SK-MEL-5 (cell line): ENCODE measurements at places on chromosomes 1 and 21.

- no peak for DNase-seq
These were observed 915.2 kb downstream of the TTLL7 start for GRCh38 chr1:83083589-83084224.

DNA sequence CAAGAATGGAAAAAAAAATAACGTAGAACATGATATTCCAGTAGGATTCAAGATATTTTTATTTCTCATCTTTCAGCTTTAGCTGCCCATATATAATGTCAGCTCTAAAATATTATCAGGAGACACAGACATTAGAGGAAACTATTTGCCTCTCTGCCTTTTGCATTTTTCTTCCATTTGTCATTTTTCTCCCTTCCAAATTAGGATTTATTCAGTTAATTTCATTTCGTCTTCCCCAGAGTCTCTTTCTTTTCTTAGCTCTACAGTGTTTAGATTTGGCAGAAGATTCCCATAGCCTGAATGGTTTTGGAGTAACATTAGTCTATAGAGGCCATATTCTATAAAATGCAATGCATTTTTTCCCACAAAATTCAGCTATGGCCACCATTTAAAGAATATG is 5.1 kb upstream of the ENAH start:
- no peak for DNase-seq

GRCh38 chr21:35924714-35925301 is 135.5 kb downstream of the SETD4 start:
- peak; percentile 89 for DNase-seq

DNA sequence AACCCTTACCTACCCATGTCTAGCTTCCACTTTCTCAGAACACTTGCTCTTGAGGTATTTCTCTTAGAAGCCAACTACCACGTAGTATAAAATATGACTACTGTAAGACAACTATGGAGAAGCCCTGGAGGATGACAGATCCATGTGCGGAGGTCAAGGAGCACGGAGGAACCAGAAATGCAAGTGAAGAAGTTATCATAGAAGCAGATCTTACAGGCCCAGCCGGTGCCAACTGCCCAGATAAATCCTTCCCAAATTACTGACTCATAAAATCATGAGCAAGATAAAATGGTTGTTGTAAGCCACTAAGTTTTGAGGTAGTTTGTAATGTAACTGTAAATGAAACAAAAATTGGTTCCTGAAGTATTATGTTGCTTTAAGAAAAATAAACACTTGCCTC is 12.6 kb downstream of the GTF2B start:
- DNase-seq = no peak

GRCh38 chr1:119791377-119791776 is 19.9 kb downstream of the REG4 start:
- DNase-seq = no peak

DNA sequence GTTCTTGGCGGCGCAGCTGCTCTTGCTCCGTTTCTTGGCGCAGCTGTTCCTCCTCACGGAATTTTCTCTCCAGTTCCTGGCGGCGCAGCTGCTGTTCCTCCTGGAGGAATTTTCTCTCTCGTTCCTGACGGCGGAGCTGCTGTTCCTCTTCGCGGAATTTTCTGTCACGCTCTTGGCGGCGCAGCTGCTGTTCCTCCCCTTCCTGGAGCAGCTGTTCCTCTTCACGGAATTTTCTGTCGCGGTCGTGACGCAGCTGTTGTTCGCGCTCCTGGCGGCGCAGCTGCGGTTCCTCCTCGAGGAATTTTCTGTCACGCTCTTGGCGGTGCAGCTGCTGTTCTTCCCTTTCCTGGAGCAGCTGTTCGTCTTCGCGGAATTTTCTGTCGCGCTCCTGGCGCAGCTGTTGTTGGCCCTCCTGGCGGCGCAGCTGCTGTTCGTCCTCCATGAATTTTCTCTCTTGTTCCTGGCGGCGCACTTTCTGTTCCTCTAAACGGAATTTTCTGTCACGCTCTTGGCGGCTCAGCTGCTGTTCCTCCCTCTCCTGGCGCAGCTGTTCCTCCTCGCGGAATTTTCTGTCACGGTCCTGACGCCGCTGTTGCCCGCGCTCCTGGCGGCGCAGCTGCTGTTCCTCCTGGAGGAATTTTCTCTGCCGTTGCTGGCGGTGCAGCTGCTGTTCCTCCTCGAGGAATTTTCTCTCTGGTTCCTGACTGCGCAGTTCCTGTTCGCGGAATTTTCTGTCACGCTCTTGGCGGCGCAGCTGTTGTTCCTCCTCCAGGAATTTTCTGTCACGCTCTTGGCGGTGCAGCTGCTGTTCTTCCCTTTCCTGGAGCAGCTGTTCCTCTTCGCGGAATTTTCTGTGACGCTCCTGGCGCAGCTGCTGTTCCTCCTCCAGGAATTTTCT is 7.0 kb downstream of the TCHH start:
- peak; percentile 83 for DNase-seq

DNA sequence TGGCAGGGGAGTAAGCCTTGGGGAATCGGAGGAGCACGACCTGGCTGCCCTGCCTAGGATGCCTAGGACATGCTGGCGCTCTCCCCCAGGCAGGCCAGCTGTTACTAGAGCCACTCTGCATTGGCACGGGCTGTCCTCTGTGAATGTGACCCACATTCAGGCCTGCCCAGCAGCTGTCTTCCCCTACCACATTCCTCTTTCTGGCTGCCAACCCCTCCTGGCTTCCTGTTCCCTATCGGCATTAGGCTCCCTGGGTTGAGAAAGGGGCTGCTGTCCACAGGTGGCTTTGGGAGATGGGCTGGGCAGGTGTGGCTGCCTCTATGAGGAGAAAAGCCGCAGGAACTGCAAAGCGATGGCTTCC is 2.3 kb upstream of the NFASC start:
- DNase-seq = no peak

DNA sequence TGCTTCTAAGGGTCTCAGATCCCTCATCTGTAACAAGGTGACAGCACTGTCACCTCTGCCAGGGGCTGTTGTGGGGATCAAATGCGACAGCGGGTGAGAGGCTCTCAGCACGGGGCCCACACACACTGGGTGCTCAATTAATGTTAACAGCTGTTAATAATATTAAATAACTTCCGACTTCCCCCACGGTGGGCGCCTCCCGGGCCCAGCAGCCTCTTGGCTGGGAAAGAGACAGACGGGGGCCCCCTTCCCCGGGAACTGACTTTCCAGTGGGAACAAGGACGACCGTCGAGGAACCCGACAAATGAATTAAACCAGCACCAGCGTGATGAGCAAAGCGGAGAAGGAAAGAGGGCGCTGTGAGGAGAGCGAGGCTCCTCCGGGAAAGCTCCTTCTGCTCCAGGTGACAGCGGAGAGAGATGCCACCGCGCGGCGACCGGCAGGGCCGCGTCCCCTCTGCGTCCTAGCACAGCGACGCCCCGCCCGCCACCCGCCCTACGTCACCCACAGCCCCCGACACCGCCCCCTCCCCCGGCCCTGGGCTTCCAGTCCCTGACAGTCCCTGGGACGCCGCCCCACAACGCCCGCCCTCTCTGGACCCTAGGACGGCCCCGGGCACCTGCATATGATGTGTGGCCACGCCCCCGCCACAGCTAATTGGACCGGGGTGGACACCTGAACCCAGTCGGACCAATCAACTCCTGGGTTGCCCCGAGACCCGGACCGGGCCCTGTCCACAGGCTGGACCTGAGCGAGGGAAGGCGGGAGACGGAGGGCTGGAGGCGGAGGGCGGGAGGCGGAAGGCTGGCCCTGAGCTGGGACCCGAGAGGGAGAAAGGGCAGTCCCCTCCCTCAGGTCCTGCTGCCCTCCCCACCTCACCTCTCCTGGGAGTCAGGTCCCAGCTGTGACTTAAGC is 38.2 kb downstream of the MATN1 start:
- no peak for DNase-seq

- DNase-seq = peak; percentile 78
These were observed 51.3 kb upstream of the CXADR start for GRCh38 chr21:17461582-17461981.

GRCh38 chr1:86150553-86151055 is 6.0 kb downstream of the COL24A1 start:
- no peak for DNase-seq

GRCh38 chr1:108664481-108664880 is 3.6 kb upstream of the HENMT1 start:
- DNase-seq = no peak

GRCh38 chr1:213176341-213176740 is 125.3 kb downstream of the RPS6KC1 start:
- no peak for DNase-seq

- DNase-seq = no peak
These were observed 10.5 kb upstream of the OPRD1 start for GRCh38 chr1:28801461-28801860.

GRCh38 chr1:205199090-205199930 is 12.2 kb downstream of the DSTYK start:
- DNase-seq = peak; percentile 97

- DNase-seq = no peak
These were observed 6.8 kb downstream of the UQCRH start for GRCh38 chr1:46310321-46310720.

GRCh38 chr1:201363467-201363866 is 14.0 kb downstream of the TNNT2 start:
- DNase-seq = no peak
